ENCODE measurements at places on chromosomes 3 and 15.
A peak's percentile ranks its signal among the peaks of the same experiment; 100 is the strongest.

DNA sequence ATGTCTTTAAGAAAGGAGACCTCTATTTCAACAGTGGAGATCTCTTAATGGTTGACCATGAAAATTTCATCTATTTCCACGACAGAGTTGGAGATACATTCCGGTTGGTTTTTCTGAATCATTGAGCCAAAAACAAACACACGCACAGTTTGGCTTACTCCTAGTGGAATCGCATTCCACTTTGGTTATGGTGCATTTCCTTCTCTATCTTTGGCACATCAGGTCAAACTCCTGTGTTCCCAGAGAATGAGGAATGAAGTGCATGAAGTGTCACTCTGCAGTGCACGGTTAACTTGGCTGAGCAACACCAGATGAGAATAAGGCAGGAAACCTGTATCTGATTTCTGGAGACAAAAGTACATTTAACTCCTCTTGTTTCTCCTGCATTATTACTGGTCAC, 38.5 kb downstream of the HDC start:
- peak; percentile 13 for DNase-seq

DNA sequence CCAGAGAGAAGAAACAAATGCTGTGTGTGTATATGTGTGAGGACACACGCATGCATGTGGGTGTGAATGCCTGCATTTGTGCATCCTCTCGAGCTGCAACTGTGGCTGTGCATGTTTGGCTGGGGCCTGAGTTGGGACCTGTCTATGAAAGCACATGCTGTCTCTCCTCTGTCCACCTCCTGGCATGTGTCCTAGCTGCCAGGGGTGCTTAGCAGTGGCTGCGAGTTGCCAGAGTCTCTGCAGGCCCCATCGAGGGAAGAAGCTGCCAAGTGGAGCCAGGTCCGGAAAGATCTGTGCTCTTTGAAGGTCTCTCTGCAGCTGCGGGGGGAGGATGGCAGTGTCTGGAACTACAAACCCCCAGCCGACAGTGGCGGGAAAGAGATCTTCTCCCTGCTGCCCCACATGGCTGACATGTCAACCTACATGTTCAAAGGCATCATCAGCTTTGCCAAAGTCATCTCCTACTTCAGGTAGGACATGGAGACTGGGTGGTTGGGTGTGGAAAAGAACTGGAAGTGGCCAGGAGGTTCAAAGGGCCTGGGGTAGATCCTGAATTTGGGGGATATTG, 30.7 kb downstream of the NR1I2 start:
- DNase-seq: no peak

- no peak for DNase-seq
Observed at GRCh38 chr3:122755491-122755890, 38.1 kb downstream of the HSPBAP1 start.

GRCh38 chr3:172442606-172443005, 5.7 kb downstream of the GHSR start:
- no peak for DNase-seq

- no peak for DNase-seq
Observed at GRCh38 chr15:39854161-39854560, 65.9 kb downstream of the GPR176 start.

- DNase-seq: no peak
Observed at GRCh38 chr15:94542391-94542790, 311.0 kb downstream of the MCTP2 start.

- DNase-seq: no peak
Observed at GRCh38 chr3:71689291-71689690, 35.9 kb downstream of the EIF4E3 start.

DNA sequence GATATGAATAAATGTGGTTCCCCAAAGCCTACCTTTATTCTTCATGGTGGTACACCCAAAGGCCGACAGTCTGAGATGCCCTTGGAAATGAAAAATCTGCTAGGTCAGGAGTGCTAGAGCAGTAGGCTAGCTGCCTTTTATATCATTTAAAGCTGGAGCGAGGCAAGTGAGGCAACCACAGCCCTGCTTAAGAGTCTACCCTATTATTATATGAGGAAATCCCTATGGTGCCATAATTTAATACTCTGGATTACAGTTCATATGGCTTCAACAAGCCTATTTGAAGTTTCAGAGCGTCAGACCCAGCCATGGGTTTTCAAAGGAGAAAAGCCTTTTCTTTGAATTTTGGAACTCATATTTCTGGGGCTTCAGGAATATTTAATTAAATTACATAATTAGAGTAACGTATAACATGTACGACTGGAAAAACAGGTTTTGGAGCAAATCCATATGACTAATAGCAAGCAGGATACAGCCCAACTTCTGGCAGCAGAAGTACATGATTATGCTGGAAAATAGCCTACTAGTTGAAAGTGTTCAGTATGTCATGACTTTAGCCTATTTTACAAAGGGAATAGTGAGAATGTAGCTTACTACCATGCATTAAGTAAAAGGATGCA, 18.0 kb upstream of the SLTM start:
- peak; percentile 45 for DNase-seq

DNA sequence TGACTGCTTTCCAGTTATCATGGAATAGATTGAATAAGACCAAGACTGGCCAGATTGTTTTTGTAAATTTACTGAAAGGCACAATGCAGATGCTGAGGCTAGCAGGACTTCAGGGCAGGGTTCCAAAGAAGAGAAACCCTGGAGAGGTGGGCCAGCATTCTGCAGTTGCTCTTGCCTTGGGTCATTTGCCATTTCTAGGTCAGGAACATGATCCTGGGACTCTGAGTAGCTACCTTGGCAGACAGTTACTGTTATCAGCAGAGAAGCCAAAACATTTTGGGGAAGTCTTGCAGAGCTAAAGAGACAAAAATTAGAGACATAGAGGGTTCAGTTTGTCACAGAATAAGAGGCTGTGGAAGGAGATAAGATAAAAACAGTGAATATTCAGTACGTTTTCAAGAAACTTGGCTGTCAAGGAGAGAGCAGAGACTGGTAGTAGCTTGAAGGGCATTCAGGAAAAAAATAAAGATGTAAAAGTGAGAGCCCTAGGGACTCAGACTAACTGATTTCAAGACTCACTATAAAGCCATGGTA, 46.8 kb upstream of the MYRIP start:
- no peak for DNase-seq

DNA sequence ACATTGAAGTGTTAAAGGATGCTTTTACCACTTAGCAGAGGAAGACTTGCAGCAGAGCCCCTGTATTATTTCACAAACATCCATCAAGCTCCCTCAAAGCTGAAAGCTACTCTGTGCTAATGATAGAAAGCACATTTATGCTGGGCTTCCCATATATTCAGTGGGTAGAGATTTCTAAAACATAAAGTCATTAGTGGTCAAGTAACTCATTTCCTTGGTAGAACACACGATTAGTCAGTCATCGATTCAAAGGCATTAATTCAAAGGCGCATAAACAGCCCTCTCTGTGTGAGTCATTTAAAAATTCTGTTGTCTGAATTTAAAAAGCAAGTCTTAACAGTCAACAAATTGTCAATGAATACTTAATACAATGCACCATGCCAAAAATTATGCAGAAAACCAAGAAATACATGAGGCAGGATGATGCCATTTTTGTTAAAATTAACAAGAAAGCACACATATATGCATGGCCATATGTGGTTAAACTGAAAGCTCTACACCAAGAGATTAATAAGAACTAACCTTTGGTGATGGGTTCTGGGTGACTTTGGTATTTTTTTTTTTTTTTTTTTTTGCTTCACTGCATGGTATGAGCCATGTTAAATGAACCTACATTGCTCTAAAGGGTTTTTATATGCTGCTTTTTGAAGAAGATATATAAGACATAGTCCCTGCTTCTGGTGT, 61.7 kb downstream of the LDHAL6B start:
- no peak for DNase-seq

DNA sequence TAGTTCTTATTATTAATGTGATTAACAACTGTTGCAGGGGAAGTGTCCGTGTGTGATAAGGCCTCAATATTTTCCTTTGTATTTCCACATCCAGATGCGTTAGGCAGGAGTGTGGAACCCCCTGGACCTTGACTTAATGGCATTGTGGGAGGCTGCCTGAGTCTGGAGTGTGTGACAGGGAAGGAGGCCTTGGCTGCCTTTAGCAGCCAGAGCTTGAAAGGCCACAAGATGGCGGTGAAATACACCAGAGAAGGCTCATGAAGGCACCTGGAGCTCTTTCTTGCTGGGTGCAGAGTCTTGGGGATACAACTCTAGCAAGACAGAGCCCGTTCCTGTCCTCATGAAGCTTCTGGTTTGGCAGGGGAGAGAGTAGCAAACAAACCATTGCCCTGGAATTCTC, 36.9 kb downstream of the POLR2M start:
- DNase-seq: no peak

GRCh38 chr3:160754371-160754854, 1.6 kb upstream of the PPM1L start:
- peak; percentile 14 for DNase-seq

DNA sequence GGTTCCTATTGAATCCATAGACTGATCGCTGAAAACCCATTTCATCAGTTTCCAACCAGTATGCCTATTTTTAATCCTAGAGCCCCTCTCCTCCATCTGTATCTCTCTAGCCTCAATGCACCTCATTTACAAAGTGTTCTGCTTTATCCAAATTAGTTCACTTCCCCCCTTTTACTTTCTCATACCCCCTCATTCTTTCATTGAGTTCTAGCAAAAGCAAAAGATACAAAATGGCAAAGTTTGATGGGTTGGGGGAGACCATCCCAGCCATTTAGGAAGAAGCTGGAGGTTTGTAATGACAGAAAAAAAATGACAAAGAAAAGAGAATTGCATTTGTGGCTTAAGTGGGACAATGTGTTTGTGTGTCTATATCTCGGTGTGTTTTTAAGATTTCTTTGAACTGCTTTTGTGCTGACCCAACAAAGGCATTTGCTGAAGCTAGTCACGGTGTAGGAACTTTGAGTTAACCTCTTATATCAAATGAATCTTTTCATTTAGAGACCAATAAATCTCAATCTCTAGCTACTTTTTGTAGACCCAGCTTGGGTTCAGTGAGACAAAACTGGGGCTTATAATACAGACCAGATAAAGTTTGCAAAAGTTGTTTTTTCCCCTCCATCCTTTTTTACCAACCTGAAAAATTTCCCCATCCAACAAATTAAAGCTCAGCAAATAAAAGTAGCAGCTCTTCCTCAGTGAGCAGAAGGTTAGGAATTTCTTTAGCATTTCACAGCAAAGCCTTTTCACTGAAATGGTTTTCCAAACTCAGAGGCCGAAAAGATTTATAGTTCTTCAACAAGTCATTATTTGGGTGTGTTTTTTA, 18.7 kb downstream of the NR2F2 start:
- DNase-seq: no peak

GRCh38 chr15:80461356-80462095, 57.3 kb downstream of the ARNT2 start:
- no peak for DNase-seq

- no peak for DNase-seq
Observed at GRCh38 chr3:192409201-192409837, 318.0 kb downstream of the FGF12 start.

- no peak for DNase-seq
Observed at GRCh38 chr15:59892985-59893384, 111.1 kb upstream of the FOXB1 start.

- DNase-seq: no peak
Observed at GRCh38 chr3:190306026-190306425, 16.2 kb downstream of the CLDN1 start.

DNA sequence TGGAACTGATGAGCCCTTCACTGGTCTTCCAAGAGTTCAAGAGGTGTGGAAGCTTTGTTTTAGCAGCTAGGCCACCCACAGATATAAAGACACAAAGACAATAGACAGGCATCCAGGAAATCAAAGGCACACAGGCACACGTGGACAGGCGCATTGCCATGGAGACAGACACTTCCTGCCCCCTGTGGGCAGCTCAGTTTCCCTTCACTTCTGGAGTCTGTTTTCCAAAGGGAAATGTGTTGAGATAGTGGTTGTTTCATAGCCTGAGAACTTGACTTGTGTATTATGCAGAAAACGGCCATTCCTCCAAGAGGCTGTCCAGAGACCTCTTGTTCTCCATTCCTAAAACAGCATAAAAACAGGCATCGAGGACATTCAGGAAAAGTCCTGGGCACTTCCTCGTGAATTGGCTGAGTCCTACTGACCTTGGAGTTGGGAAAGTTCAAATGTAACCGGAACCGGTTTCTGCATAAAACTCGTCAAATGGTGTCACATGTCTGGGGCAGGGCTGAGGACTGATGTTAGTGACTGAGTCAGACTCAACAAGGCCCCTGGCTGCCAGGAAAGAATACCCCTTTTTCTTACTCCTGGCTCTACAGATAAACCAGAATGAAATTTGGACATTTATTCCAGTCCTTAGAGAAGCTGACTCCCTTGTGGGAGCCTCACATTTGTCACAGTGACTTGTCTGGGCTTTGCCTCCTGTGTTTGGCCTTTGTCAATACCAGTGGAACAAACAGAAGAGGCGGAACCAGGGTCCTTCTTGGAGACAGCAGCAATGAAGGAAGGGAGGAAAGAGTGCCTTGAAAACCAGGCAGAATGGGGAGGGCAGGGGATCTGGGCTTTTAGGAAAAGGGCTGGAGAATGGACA, 1.3 kb downstream of the ALPK3 start:
- DNase-seq: no peak

DNA sequence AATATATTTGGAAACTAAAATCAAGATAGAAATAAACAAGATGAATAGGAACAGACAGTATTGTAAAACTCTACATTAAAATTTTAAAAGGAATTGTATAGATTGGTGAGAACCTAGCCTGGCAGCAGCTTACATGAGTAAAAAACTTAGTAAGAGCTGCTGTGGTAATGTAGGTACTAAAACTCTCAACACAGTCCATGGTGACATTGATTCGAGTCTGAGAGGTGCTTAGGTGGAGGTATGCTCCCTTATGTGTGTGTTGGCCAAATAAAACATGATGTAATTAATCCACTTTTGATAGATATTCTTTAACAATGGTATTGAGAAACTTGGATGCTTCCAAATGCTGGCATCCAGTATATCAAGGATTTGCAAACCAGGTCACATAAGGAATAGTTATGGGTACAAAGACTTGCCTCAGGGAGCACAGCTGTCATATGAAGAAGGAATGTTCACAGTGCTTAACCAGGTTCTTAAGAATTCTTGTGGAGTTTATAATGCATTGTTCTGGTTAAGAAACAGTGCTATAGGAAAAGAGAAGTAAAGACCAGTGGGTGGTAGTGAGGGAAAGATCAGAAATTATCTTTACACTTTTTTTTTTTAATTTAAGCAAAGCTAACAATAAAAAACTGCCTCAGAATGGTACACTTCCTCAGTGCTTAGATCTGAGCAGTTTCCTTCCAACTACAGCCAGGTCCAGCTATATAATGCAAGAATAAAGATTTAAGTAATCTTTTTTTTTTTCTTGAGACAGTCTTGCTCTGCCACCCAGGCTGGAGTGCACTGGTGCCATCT, 24.6 kb upstream of the IL20RB start:
- no peak for DNase-seq

- DNase-seq: no peak
Observed at GRCh38 chr15:89747708-89748682, 3.1 kb downstream of the MESP1 start.

GRCh38 chr3:89032346-89033013, 74.9 kb upstream of the EPHA3 start:
- DNase-seq: no peak

DNA sequence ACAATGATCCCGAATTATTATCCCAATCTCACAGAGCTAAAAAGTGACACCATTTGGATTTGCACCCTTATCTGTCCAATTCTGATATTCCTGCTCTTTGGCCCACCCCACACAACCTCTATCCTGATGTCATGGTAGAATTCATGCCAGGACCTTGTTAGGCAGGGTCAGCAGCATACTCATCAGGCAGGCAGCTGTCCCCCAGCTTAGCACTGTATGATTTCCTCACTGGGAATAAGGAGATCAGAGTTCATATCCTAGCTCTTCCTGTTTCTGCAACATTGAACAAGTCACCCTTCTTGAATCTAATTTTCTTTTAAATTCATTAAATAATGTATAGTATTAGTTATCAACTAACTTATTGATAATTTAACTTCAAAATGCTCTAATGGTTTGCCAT, 12.0 kb upstream of the C3orf80 start:
- DNase-seq: no peak

Data from AG09309 (cell line).